NCI-H510A (cell line): ENCODE measurements at places on chromosomes 3 and 15.

GRCh38 chr3:10248984-10249748 is 907 bp downstream of the TATDN2 start:
- DNase-seq = no peak

GRCh38 chr3:142910280-142910679 is 21.4 kb upstream of the PCOLCE2 start:
- no peak for DNase-seq

GRCh38 chr15:60044636-60045270 is 40.6 kb downstream of the FOXB1 start:
- DNase-seq = no peak

DNA sequence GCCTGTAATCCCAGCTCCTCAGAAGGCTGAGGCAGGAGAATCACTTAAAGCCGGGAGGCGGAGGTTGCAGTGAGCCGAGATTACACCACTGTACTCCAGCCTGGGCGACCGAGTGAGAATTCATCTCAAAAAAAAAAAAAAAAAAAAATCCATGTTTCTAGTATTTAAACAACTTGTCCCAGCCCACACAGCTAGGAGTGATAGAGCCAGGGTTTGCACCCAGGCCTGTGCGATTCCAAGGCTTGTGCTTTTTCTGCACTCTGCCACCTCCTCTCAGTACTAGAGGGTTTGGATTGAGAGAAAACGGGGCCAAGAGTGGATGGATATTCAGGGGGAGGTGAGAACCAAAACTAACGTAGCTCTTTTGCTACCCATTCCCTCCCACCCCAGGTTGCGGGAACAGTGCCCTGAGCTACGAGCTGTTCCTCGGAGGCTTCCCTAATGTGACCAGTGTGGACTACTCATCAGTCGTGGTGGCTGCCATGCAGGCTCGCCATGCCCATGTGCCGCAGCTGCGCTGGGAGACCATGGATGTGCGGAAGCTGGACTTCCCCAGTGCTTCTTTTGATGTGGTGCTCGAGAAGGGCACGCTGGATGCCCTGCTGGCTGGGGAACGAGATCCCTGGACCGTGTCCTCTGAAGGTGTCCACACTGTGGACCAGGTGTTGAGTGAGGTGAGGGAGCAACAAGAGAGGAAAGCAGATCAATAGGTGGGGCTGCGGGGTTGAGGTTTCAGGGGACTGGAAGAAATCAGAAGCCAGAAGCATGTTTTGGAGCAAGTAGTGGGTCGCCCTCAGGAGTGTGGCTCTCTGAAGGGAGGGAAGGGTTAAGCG is 4.1 kb downstream of the CAMK2N2 start:
- no peak for DNase-seq

DNA sequence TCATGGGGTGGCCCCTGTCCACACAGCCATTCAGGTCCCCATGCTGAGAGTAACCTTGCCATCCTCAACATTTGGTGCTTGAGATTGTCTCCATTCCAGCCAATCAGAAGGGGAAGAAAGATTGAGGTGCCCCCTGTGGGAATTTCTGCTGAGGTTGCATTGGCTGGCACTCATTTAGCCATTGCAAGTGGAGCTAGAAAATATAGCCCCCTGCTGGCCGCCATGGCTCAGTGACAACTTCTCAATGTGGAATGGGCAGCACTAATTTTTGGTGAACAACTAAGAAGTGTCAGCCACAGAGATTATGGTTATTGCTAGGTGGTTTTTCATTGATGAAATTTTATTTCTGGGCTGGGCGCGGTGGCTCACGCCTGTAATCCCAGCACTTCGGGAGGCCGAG is 22.0 kb downstream of the COL6A6 start:
- no peak for DNase-seq

DNA sequence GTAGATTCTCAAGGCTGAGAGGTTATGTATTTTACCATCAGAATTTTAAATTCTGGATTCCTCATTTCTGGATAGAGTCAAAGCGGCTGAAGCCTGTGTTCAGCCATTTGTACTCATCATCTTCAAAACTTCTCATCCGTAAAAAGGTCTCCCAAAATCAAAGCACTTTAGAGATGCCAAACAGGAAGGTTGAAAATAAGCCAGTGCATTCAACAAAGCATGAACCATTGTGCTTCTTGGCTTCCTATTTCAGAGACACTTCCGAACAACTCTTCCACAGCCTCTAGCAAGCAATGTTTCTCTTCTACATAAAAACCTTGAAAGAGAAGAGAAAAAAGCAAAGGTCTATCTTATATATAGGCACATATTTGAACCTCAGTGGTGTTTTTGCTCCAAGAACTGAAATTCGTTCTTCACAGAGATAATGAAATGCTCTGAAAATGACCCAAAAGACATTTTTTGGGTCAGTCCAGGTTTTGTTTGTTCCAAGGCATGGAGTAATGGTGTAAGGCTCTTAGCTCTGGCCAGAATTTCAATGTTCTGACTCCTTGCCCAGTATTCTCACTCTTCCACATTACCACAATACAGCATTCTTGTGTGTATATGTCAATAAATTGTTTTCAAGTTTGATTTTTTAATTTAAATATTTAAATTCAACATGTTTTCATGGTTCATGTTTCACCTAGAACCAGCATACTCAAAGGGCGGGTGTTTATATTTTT is 163.1 kb downstream of the STAC start:
- DNase-seq = no peak

GRCh38 chr3:43378066-43378935 is 92.0 kb downstream of the SNRK start:
- no peak for DNase-seq

DNA sequence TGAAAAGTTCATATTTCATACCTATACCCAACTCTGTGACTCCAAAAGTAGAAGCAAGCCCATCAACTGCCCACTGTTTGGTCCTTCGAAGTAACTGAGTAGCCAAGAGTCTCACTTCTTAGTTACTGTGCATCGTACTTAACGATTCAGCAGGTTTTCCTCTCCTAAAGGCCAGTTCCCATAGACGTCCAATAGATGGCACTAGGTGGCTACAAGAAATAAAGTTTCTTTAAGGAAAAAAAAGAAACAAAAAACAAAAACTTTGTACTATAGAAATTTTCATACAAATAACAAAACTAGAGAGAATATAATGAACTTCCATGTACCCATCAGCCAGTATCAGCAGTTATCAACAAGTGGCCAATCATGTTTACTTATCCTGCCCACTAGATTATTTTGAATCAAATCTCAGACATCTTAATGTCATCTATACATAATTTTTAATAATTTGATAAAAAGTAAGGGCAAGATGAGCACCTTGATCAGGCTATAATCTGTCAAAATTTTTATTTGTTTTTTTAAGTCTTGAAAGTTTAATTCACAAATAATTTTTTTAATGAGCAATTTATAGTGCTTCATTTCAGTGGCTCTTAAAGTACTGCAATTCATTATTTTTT is 63.8 kb upstream of the ACP3 start:
- no peak for DNase-seq

GRCh38 chr15:57522148-57522547 is 69.6 kb upstream of the MYZAP start:
- no peak for DNase-seq

- DNase-seq = no peak
Observed at GRCh38 chr3:58214484-58215316, 3.9 kb upstream of the DNASE1L3 start.
